ENCODE measurements at places on chromosomes 7 and 10.

DNA sequence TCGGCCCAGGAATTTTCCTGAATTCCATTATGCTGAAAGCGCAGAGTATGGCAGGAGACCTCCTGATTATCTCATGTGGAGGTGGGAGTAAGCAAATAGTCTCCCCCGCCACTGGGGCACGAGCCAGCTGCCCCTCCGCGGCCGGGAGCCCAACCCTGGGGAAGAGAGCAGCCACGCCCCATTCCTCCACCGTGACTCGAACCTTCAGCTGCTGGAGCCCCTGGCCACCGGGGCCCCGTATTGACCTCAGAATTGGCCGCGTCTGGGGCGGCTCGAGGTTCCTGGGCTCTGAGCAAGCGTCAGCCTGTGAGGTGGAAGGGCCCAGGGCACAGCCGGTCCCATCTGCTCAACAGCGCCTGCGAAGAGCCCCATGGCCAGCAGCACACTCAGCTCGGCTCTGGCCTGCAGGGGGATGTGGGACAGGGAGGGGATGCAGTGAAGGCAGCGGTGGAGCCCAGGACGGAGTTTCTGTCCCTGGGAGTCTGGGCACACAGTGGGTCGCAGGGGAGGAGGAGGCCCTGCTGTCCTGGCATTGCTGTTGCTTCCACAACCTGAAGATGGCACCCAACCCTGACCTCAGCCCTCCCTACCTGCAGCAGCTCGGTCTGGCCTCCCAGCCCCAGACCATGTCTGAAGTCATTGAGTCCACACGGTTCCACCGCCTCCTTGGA is 97.8 kb downstream of the CHST15 start:
- DNase-seq = peak; percentile 50

GRCh38 chr7:151425670-151426440 is 14.1 kb downstream of the CRYGN start:
- no peak for DNase-seq

GRCh38 chr7:50754241-50754640 is 28.5 kb downstream of the GRB10 start:
- DNase-seq = no peak

DNA sequence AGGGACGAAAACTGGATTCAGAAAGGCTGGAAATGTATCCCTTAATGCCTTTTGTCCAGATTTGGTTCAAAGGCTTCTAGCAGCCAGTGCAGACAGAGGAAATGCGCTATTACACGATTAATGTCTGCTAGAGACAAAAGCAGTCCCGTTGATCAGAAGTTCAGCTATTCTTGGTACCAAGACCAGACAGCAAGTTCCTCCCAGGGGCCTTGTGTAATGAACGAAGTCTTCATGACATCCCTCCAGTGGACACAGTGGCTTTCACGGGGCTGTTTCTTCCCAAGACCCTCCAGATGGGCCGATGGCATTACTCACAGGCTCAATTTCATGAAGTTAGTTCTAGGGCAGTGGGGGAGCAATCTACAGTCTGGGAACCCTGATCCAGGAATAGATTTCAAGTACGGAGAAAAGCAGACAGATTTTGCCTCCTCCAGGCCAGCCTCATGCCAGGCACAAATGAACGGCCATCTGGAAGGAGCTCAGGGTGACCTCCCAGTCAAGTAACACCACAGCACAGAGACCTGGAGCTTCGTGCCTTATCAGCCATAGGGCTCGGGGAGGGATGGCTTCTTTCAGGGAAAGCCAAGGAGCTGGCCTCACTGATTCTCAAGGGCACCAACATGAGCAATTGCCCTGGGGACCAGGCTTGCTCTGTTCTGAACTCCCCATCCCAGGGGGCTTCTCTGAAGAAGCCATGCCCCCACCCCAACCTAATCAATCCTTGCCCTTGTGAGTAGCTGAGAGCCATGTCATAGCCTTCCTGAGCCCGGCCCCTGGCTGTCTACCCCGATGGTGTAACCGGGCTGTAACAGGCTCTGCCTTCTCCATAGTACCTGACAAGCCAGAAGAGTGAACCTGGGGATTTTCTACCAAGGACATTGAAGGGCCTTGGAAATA is 101.1 kb downstream of the PRKAG2 start:
- DNase-seq = peak; percentile 88

- no peak for DNase-seq
Observed at GRCh38 chr7:54878339-54878738, 119.3 kb upstream of the SEC61G start.

DNA sequence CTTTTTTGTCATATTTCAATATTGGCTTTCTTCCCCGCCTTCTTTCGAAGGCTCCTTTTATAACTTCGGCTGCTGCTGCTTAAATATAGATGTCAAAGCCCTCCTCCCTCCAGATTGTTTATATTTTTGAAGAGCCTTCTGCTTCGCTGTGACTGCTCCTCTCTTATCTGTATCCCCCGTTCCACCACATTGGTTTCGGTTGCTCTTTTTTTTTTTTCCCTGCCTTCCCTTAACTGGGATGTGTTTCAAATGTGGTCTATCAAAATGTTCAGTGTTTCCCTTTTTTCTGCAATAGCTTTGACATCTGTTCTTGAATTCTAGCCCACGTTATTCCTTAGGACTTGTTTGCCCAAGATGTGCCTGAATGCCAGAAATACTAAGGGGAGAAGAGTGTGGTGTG is 96.4 kb downstream of the CUX1 start:
- DNase-seq = peak; percentile 74

GRCh38 chr7:16815001-16815400 is 10.2 kb upstream of the AGR2 start:
- DNase-seq = no peak

DNA sequence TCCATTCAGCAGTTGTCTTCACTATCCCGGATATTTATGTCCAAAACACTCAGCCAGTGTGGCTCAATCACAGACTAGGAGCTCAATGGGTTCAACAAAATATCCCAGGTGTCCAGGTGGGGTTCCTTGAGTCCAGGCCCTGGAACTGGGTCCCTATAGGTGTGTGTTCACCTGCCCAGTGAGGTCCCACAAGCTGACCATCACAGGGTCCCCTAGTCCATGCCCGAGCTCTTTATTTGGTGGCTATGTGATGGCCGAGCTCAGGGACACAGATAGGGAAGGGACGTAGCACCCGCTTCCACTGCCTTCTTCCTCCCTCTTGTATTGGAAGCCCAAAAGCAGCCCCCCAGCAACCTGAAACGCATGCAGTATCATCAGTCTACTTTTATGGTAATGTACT is 78.9 kb upstream of the DDC start:
- no peak for DNase-seq

GRCh38 chr10:131169146-131169545 is 142.4 kb downstream of the TCERG1L start:
- no peak for DNase-seq

DNA sequence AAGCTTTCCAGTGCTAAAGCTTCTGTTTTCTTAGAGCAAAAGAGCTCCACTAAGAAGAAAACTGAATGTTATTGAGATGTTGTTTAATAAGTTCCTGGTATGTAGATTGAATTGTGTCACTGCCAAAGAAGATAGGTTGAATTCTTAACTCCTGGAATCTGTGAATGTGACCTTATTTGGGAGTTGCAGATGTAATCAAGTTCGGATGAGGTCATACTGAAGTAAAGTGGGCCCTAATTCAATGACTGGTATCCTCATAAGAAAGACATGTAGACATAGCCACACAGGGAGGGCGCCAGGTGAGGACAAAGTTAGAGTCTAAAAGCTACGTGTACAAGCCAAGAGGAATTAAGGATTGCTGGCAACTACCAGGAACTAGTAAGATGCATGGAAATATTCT is 732.1 kb upstream of the C7orf33 start:
- no peak for DNase-seq

DNA sequence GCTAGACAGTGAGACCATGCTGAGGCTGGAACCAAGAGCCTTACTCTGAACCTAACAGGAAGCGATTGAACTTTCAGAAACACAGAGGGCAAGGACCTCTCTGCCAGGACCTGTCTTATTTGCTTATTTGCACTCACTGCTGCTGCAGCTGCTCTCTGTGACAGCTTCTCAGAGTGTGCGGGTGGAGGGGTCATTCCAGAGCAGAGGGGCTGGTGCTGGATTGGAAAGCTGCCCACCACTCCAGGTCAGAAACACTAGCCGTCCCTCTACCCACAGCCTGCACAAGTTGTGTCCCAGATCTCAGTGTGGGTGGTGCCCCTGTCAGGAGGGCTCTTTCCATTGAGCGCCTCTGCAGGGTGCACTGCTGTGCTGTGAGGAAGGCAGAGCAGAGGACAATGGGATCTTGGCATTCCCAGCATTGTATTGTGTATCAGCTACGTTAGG is 126.2 kb downstream of the CCNY start:
- no peak for DNase-seq

DNA sequence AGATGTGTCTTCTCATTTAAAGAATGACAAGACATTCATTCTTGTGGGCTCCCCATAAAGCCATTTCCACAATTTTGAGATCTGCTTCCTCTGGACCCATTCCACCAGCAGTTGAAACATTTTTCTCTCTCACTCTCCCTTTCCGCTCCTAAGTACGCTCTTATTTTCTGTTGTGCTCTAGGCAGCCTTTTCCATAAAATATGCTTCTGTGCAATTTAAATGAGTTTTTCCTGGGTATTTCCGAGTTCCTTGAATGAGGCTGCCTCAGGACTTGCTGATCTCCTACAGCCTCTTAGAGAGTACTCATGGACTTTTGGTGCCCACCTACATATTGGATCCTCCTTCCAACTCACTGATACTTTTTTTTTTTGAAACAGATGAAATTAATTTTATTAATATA is 23.6 kb upstream of the AKR1D1 start:
- no peak for DNase-seq

DNA sequence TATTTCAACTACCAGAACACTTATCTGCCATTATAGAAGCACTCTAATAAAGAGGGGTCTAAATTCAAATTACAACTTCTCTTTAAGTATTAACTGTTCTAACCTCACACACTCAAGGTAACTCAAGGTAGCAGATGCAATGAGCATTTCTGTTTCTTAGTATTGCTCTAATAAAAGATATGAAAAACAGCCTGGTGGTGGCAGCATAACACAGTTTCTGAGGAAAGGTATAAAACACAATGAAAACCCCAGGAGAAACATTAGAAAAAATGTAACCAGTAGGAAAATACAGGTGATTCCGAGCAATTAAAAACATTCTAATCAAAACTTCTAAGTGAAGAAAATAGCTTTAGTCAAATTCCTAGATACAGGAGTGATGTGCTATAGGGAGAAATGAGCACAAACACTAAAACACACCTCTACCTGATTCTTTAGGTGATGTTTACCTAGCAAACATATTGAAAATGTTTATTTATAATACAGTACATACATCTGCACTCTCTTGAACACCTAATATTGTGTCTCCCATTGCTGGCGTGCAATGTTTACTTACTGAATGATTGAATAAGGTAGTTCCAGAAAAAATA is 3.5 kb downstream of the MKRN1 start:
- DNase-seq = peak; percentile 78

DNA sequence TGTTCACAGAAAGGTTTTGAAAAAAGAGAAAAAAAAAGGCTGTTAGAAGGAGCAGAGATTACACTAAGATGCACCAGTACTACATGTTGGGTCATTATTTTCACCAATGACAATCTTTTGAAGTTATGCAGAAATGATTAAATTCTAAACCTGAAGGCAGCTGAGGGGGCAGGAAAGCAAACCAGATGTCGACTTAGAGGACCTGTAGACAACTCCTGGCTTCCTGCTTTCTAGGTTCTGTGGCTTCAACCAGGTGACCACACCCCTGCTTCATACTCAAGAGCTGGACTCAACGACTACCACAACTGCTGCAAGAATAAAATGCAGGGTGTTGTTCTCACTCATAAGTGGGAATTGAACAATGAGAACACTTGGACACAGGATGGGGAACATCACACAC is 30.0 kb downstream of the MYOF start:
- DNase-seq = no peak

DNA sequence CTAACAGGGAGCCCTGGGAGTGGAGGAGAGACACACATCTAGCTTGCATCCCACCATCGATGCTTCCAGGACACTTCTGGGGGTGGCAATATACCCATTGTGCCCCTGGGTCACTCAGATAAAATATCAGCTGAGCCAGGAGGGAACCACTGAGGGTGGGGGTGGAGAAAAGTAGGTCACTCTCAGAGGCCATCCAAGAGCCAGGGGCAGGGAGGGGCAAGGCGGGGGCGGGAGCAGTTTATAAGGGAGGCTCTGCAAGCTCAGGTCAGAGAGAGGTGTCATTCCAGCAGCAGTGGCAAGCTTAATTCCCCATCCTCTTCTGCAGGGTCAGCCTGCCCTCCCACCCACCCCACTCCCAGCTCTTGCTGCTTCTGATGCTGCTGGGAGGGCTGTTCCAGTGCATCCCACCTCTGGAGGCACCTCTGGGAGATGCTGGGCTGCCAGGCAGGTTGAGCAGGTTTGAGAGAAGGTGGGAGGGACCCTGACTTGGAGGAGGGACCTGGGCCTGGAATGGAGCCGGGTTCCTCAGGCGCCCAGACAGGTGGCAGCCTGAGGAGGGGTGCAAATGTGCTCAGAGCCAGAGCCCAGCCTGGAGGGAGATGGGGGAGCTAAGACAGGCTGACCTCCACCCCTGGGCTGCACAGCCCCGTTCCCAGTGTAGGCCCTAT is 20.1 kb upstream of the TLX1 start:
- no peak for DNase-seq
